Peyer's patch (tissue), 4 donors: ENCODE measurements at places on chromosomes 7 and 10. TPM values are rescaled to one million over a fixed set of nuclear protein-coding genes. Genes with fewer than 3 reads are reported as not detected.

- no peak for DNase-seq
Measured at GRCh38 chr10:70533189-70533558, 54.6 kb downstream of the PALD1 start.

DNA sequence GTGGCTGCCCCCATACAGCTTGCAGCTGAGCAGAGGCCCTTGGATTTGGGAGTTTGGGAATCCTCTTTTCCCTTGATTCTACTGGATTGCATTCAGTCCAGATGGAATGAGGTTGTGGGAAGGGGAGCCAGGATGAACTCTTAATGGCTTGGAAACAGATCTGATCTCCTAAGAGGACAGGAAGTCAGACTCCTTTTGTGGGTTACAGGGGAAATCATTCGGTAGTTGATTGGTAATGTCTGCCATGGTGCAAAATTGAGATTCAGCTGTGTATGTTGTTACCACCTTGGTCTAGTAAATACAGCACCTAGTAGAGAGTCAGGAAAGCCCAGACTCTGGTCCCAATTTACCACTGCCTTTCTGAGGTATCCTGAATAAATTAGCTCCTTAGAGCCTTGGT lies 144.2 kb upstream of the TNRC18 start:
- DNase-seq: no peak

GRCh38 chr7:99504603-99505323 lies at the start of gene ZKSCAN5:
ZKSCAN5 (plus strand) TSS chr7:99504662; CDS start chr7:99506045, 1,383 bp downstream.
- peak; percentile 99 for DNase-seq

- DNase-seq: no peak
Measured at GRCh38 chr7:75966190-75966961, 28.0 kb downstream of the TMEM120A start.

DNA sequence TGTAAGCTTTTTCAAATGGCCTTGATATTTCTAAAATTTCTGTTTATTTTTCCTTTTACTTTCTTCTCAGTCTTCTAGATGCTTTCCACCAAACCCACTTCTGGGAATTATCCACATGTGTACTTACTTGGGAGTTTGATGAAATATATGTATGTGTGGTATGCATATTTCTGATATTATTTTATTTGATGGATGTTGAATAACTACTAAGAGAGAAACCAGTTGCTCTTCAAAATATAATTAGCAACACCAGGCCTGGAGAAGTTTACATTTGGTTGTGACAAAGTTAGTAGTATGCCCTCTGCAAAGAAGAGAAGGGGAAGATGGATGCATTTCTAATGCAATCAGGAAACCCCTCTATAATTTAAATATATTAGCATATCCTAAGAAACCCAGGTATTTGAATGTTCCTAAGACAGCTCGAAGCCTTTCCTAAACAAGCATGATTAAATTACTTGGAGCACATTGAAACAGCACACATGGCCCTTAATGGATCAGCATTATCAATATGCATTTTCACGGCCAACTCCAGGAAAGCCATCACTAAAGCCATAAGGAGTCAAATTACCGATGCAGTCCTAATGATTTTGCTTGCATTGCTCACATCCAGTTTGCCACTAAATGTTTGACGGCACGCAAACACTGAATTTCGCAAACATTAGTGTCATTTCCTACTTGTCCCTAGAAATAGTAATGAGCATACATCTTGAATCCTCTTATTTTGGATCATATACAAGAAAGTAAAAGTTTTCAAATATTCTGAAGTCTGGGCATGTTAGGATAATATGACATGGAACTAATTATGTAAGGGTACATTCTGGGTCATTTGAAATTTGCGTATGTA lies 393.8 kb downstream of the EXOC4 start:
- no peak for DNase-seq

DNA sequence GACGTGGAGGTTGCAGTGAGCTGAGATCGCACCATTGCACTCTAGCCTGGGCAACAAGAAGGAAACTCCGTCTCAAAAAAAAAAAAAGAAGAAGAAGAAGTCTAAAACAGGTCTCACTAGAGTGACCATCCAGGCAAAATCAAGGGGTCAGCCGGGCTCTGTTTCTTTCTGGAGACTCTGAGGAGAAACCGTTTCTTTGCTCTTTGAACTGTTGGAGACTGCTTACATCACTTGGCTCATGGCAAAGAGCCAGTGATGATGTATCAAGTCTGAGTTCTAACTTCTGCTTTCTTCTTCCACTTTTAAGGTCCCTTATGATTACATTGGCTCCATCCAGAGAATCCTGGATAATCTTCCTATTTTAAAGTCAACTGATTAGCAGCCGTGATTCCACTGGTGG lies 306.8 kb downstream of the WDR11 start:
- DNase-seq: peak; percentile 72

The UCN3 gene
- total RNA-seq: 2.0 TPM

The SLC29A4 gene
- total RNA-seq: 4.3 TPM

The SRRM3 gene
- 1.2 TPM for total RNA-seq
